ENCODE measurements at places on chromosomes 2 and 18. TPM values are rescaled to one million over a fixed set of nuclear protein-coding genes. Genes with fewer than 3 reads are reported as not detected.

FOXD4L1 gene
- 0.25 TPM for total RNA-seq

- no peak for DNase-seq
These were observed 188.2 kb downstream of the LDLRAD4 start for GRCh38 chr18:13406736-13407135.

DNA sequence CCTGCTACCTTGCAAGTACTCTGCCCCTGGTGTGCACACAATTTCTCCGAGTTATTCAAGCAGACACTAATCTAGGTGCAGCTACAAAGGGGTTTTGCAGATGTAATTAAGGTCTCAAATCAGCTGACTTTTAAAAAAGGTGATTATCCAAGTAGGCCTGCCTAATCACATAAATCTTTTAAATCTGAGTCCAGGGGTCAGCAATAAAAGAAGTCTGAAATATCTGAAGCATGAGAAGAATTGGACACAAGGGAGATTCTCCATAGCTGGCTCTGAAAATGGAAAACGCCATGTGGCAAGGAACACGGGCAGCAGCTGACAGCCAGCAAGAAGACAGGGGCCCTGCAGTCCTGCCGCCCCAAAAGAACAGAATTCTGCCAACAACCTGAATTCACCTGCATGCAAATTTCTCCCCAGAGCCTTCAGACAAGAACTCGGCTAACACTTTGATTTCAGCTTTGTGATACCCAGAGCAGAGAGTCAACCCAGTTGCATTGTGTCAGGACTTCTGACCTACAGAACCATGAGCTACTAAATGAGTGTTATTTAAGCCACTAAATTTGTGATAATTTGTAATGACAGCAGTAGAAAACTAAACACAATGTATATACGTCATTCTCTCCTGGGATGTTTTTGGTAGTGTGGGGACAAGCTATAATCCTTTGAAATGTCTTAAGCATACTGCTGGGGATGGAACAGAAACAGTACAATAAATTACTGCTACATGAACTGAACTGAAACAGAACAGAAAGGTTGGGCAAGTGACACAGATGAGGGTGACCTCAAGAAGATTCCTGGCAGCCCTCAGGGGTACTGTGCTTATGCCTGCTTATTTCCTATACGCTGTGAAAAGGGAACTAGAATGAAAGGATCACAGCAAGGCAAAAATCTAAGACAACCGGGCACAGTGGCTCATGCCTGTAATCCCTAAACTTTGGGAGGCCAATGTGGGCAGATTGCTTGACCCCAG, 3.2 kb downstream of the INO80C start:
- no peak for DNase-seq

GRCh38 chr2:70807828-70808118, 12.6 kb downstream of the CLEC4F start:
- no peak for DNase-seq

PDE1A gene
- 41.1 TPM for total RNA-seq

DNA sequence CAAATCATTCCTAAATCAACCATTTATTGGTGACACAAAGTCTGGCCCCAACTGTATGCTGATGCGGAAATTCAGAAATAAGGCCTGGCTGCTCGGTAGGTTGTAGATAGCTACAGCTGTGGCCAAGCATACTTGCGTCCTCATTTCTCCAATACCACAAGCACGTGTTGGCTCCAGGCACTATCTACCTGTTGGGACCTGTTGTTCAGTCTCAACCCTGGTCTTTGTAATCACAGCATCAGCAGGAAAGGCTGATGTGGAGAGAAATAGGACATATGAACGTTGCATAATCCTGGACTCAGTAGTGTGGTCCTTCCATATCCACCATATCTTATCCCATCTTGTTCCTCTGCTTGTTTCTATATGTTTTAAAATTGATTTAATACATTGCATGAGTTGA, 212.6 kb downstream of the PMAIP1 start:
- no peak for DNase-seq

GRCh38 chr2:238169708-238170251, 11.0 kb downstream of the ERFE start:
- DNase-seq, result peak; percentile 70

- no peak for DNase-seq
These were observed 4.0 kb downstream of the CLIP4 start for GRCh38 chr2:29119211-29119610.

SP110 gene
- total RNA-seq, result 11.1 TPM

- DNase-seq, result peak; percentile 34
These were observed 100.9 kb downstream of the WDSUB1 start for GRCh38 chr2:159185401-159186130.

- no peak for DNase-seq
These were observed 48.2 kb downstream of the SPP2 start for GRCh38 chr2:234098681-234099080.

DNA sequence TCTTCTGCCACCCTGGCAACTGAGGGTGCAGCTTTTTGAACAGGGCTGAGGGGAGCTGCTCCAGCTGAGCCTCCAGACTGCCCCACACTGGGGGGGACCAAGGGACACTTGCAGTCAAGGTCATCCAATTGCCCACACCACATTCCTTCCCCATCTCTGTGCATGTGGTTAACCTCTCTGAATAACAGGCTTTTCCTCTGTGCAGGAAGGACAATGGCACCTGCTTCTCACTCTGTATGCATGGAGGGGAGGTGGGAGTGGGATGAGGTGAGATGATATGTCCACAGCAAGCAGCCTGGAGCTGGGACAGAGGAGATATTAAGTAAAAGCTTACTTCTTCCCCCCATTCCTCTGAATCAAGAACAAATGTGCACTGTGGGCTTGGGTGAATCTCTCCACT, 39.1 kb upstream of the TEX51 start:
- DNase-seq, result no peak

- DNase-seq, result no peak
These were observed 26.4 kb downstream of the CAPN13 start for GRCh38 chr2:30780776-30781330.
